ENCODE measurements at places on chromosomes 13 and 19.

DNA sequence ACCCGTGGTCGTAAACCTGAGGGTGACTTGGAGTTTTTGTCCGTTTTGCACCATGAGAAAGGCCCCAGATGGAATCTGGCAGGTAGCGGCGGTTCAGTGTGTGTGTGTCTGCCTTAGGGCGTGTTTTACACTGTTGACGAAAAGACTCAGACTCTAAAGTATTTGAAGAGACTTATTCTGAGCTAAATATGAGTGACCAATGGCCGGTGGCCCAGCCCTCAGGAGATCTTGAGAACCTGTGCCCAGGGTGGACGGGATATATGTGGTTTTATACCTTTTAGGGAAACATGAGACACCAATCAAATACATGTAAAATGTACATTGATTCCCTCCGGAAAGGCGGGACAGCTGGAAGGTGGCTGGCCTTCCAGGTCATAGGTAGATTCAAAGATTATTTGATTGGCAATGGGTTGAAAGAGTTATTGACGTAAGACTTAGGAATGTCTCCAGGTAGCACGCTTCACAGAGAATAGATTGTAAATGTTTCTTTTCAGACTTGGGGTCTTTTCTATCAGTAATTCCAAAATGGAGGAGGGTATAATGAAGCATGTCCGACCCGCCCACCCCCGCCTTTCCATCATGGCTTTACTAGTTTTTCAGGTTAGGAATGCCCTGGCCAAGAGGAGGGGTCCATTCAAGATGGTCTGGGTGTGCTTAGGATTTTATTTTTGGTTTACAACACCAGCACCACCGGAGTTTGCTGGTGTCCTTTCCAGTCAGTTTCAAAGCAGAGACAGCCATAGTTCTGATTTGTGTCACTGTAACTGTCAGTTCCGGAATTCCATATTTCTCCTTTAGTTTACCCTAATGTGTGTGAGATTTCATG lies 1.0 kb upstream of the ZNF529 start:
- DNase-seq = no peak

- DNase-seq = no peak
Observed at GRCh38 chr13:34364633-34365032, 546.7 kb downstream of the RFC3 start.

DNA sequence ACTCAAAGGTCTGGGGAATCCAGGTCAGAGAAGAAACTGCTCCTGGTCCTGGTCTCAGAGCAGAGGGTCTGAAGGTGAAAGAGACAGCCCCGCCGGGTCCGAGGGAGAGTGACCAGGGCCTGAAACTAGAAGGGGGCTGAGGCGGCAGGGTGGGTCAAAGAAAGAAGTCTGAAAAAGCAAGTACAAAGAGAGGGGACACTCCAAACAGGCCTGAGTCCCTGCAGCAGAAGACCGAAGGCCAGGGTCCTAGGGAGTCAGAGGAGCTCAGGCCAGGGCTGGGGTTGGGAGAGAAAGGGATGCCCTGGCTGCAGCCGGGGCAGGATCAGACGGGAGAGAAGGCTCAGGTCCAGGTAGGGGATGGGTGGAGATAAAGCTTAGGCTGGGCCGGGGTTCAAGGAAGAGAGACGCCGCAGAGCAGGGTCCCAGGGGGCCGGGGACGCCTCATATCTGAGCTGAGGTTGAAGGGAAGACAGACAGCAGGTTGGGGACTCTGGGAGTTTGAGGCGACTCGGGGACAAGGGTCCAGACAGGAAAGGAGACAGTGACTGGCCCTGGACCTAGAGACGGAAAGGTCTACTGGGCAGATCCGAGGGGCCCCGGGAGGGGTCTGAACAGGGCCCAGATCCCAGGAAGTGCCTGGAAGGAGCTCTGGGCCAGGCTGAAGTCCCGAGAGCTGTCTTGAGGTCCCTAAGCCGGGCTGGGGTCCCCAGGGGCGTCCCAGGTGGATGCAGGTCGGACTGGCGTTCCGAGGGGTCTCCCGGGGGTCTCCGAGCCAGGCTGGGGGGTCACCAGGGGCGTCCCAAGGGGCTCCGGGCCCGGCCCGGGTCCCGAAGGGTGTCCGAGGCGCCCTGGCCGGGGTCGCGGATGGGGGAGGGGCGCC lies 795 bp downstream of the MLLT1 start:
- no peak for DNase-seq

DNA sequence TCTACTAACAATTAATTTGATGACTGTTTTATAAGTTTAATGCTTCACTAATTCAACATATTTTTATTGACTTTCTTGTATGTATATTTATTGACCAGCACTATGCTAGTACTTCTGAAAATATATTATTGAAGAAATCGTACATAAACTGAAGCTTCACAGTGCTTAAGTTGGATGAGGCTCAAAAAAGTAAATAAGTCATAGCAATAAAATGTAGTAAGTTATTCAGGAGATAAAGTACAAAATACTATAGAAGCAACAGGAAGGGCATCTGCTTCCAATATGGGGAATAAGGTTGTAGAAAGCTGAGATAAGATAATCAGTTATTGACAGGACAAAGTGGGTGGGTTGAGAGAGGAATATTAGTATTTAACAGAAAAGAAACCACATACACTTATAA lies 944.9 kb upstream of the MIR17HG start:
- DNase-seq = no peak

All from cortex of kidney (tissue), 1 donor.